ENCODE measurements at places on chromosomes 5 and 9.

DNA sequence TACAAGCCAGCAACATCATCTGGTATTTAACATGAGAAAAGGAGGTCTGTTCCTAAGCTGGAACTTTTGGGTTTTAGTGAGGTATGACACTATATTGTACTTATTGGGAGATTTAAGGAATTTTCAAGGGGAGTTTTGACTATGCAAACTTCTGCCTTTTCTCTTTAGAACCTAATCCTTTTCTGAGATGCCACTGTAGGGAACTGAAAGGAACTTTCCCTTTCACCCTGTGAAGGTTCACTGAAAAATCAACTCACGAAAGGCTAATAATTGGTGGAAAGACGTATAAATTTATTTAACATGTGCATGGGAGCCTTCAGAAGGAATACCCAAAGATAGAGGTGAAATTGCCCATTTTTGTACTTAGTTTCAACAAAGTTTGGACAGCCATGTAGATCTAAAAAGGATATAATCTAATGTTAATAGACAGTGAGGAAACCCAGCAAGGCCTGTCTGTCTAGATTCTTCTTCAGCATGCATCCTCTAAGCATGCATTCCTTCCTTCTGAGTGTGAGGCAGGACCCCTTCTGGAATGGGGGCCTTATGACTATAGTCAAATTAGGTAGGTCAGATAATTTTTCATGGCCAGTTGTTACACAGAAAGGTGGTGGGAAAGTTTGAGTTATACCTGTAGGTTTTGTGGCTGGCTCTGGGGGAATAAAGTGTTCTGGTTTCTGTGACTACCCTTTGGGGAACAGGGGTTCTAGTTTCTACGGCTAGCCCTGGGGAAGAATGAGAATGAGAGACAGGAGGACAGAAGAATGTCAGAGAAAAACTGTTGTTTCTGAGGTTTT lies 200.3 kb downstream of the C9orf152 start:
- DNase-seq, result no peak

- DNase-seq, result no peak
These were observed 18.6 kb downstream of the HOMER1 start for GRCh38 chr5:79495311-79495710.

- no peak for DNase-seq
These were observed 35.7 kb upstream of the CDH18 start for GRCh38 chr5:20023686-20024180.

DNA sequence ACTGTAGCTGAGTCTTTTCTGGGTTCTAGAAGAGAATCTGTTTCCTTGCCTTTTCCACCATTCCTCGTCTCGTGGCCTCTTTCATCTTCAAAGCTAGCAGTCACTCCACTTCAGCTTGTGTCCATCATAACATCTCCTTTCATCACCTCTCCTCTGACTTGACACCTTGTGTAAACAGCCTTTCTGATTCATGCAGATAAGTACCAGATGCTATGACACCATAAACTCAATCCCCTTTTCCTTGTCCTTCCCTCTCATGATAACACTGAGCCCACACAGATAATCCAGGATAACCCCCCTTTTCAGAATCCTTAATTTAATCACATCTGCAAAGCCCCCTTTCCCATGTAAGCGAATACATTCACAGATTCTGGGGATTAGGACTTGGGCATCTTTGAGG lies 95.5 kb downstream of the SNX24 start:
- no peak for DNase-seq

GRCh38 chr9:98356326-98356725 lies 100.9 kb upstream of the TBC1D2 start:
- DNase-seq, result no peak

DNA sequence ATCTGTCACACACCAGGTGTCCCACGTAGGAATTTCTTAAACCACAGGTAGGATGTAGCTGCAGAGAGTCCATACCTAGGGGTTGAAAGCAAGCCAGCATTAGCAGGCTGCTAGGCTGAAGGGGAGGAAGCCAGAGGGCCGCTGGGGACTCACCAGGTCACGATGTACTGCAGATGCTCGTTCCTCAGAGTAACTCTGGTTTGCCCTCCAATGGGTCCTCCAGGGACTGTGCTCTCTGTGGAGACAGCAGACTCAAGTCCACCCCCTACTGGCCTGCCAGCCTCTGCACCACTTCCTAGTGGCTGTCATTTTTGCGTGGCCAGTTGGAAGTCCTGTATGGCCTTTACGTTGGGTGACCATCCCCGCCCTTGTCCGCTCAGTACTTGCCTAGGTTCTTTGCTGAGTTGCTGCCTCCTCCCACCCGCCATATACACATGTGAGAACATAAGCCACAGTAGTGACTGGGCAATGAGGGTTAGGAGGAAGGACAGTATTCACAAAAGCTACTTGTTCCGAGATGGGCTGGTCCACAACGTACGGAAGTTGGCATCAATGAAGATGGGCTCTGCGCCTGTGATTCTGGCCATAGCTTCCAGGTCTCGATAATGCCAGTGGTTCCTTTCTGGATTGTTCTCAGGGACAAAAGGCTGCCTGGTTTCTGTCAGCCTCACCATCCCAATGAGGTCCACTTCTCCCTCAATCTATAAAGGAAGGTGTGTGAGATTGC lies 4.1 kb downstream of the RPL7A start:
- DNase-seq, result peak; percentile 82

DNA sequence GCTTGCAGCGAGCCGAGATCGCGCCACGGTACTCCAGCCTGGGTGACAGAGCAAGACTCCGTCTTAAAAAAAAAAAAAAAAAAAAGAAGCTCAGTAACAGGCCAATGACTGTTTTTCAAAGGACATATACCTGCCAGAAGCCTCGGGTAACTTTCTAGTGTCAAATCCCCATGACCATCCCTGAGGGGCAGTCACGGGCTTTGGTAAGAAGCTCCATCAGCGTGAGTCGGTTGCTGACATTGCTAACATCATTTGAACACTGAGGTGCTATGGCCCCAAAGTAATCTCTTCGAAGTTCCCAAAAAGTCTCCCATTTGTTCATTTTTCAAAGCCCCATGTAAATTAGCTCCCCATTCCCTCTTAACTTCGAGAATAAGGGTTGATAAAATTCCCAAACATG lies 11.6 kb downstream of the NAIP start:
- DNase-seq, result no peak

DNA sequence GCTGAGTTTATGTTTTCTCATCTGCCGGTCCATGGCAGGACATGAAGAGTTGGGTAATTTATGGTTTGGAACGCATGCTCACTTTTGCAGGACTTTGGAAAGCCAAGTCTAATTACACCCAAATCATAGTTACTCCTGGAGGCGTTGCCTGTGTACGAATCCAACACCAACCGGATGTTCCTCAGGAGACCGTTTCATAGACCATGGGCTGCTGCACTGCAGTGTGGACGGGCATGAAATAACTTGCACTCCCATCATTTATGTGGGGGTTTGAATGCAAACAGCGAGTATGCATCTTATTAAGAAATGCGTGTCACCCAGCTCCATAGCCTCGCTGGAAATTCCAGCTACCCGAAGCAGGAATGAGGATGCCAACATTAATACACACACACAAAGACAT lies 96.1 kb upstream of the IRX2 start:
- no peak for DNase-seq

DNA sequence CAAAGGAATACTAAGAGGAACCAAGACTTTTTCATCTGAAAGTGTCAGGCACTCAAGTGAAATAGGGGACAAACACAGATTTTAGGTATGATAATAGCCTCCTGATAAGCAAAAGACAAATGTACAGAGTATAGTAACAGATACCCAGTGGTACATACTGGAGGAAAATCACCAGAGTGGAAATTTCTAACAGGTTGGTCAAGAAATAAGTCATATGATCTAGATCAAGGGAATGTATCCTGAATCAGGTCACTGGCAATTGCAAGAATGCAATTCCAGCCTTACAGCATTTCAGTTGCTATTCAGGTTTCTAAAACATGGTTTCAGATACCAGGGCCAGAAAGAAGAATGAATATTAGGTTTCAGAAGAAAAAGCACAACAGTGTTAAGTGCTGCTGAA lies 82.2 kb upstream of the SLCO6A1 start:
- DNase-seq, result no peak

DNA sequence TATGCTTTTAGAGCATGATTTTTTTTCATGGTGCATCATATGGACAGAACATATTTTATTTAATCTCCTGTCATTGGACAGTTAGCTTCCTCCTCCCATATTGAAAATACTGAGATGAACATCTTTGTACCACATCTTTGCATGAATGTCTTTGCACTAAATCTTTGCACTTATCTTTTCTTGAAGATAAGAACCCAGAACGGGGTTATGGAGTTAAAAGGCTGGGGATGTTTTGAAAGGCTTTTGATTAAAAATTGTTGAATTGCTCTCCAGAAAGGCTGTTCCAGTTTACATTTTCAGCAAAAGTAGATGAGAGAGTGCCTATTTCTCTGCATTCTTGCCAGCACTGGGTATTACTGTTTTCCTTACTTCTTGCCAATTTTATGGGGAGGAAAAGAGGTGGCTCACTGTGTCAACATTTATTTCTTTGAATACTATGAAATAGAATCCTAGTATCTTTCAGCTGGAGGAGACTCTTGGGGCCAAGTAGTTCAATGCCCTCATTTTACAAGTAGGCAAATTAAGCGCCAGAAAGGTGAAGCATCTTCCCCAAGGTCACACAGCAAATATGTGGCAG lies 7.2 kb downstream of the NCS1 start:
- DNase-seq, result no peak

GRCh38 chr5:2508514-2508913 lies 243.0 kb downstream of the IRX2 start:
- DNase-seq, result no peak

GRCh38 chr5:113044776-113045465 lies 68.3 kb downstream of the DCP2 start:
- DNase-seq, result no peak

DNA sequence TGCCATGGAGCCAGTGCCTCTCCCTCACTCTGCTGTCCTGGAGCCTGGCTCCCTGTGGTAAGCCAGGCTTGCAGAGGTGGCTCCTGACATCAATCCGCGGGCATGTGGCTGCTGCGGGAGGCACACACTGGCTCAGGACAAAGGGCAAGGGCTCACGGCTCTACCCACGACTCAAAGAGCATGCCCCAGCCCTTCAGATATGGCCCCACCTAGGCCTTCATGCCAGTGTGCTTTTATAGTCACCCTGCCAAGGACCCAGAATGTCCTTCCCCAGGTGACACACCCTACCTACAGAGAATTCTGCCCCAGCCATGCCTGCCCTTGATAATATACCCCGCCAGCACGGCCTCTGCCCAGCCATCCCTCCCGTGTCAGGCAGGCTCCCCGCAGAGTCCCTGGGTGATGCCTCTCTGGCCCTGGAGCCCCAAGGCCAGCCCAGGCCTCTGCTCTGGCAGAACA lies 1.6 kb downstream of the MGAT4B start:
- peak; percentile 50 for DNase-seq

- no peak for DNase-seq
These were observed 43.2 kb downstream of the KIF4B start for GRCh38 chr5:155056644-155057269.

DNA sequence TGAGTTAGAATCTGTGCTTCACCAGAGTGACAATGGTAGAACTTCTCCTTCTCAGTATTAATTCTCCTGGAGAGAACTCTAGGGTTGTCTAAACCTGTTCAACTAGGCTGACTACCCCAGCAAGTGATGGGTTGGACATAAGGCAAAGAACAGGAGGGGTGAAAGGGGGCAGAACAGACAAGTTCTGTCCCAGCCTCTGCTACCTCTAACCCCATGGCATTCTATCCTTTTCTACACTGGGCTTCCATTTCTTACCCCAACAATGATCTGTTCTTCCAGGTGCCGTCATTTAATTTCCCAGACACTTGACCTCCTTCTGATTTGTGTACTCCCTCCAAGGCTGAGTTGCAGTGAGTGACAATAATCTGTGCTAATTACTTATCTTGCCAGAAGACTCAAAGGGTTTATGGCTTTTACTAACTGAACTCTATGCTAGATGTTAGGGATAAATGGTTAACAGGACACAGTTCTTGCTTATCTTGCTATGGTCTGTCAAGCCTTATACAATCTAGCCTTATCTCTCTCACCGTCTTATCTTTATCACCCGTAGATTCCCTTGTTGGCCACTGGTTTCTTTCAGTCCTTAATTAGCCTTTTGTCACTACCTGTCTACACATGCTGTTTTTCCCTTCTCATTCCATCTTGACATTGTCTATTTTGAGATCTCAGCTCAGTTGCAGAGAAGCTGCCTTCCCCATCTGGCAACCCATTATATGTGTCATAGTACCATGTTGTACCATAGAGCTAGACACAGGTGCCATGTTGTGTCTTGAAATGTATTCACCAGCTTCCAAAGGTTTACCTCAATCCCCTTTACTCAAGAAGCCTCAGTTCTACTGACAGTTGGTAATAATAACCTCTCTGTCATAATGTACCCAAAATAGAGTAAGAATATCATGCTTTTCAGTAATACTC lies 10.0 kb upstream of the MATR3 start:
- no peak for DNase-seq

- no peak for DNase-seq
These were observed 382.9 kb downstream of the GLIS3 start for GRCh38 chr9:3916984-3917383.

DNA sequence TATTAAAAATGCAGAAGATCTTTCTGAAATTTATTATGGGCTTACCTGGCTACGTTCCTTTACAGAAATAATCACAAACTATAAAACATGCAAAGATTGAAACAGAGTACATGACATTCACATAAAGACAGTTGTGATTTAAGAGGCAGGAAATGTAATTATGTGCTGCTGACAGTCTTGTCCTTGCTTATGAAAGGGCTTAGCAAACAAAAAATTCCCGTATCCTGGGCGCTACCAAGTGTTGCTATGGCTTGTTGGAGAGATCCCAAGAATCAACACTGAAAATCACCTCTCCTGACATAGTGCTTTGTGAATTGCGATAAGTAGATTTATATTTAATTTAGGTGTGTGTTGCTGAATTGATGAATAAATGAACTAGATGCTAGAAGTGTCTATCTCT lies 352.5 kb upstream of the C9orf72 start:
- no peak for DNase-seq

DNA sequence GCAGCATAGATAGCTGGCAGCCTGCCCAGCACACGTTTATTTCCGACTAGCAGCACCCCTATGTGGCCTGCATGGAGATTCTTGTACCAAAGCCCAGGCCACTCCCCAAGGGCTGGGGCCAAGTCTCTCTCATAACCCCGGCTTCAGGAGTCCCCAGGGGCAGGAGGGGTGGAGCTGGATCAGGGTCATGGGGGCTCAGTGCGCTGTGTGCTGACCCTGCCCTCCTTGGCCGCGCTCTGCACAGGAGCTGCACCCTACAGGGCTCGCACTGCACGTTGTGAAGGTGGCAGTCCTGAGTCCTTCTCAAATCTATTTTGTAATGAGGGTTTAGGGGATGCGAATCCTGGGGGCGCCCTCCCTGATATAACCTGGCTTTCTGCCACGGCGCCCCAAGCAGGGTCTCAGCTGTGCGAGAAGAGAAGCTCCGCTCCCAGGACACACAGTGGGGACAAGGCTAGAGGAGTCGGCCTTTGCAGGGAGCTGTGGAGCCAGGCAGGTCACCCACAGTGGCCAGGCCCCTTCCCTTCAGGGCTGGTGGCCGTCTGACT lies 28.6 kb downstream of the NKD2 start:
- no peak for DNase-seq

GRCh38 chr9:136732444-136733178 lies 10.1 kb downstream of the LCN10 start:
- DNase-seq, result no peak

- no peak for DNase-seq
These were observed 67.9 kb downstream of the VCAN start for GRCh38 chr5:83539463-83539790.
